Small intestine (tissue), 16 donors: ENCODE measurements at places on chromosomes 3 and 15.

DNA sequence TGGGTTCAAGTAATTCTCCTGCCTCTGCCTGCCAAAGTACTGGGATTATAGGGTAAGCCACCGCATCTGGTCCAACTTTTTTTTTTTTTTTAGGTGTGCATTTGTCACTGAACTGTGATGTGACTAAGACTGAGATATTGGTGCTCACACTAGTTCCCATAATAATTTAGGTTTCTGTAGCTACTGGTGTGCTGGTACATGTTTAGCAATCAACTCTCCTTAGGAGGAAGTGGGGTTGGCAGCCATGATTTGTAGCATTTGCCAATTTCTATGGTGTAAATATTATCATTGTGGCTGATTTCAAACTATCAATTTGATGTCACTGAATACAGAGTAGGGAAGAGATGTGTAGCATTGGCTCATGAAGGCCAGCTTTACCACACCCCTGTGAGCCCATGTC lies 372.7 kb downstream of the EDEM1 start:
- DNase-seq: no peak

DNA sequence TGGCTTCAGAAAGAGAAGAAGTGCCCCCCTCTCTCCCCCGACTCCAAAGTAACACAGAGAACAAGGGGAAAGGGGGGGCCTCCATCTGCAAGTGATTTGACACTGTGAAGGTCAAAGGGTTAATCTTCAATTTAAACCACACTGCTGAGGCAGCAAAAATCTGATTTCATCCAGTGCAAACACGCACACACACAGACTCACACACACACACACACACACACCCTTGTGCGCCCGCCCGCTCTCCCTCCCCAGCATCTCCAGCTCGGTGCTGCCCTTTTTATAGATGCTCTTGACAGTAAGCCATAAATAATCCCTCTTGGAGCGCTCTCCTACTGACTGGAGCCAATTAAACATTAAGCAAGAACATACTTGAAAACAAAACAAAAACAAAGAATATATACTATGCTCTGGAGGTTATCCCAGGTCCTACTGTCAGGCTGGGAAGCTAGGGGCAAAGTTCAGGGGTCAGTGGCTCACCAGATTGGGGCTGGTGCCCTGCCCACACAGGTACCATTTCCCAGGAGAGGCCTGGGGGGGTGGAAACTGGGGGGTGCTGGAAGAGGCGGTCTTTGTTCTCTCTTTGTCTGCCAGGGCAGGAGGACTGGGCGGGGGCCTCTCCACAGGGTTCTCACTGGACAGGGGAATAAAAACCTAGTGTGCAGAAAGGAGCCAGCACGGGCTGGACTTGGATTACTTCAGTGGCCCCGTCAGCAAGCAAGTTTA lies 16.3 kb downstream of the BMF start:
- DNase-seq: peak; percentile 87

- DNase-seq: no peak
Measured at GRCh38 chr3:169286992-169287391, 376.5 kb downstream of the MECOM start.

GRCh38 chr15:78396976-78397375 lies 41.0 kb upstream of the IREB2 start:
- peak; percentile 80 for DNase-seq

GRCh38 chr15:96494505-96494904 lies 164.0 kb downstream of the NR2F2 start:
- no peak for DNase-seq

DNA sequence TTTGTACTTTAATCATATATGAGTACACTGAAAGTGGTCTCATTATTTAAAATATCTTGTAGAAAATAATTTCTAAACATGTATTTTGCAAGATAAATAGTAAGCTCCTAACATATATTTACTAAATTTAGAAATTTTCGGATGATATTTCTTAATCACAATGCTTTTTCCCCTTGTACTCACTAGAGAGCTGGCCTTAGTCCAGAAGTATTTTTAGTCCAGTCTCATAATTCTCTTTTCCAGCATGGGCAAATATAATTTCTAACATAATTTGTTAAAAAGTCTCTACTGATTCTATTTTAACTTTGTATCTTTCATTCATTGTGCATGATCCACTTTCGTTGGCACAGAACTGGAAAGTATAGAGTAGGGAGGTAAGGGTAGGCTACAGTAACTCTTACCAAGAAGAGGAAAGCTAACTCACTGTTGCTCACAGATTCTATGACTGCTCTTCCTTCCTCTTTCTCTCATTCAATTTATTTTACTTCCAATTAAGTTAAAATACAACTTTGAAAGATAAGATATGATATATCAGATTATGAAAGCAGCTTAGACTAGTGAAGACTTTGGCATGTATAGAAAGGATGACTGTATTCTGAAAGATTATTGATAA lies 39.3 kb downstream of the FGF7 start:
- DNase-seq: no peak

DNA sequence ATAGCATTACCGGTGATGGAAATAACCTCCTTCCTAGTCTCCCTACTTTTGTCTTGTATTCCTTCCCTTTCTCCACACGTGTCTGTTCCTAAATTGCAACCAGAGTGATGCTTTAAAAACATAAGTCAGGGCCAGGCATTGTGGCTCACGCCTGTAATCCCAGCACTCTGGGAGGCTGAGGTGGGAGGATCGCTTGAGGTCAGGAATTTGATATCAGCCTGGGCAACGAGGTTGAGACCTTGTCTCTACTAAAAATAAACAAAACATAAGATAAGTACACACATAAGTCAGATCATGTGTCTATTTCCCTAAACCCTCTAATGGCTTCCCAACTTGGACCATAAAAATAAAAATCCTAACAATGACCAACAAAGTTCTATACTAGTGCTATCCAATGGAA lies 18.4 kb downstream of the ARMC8 start:
- no peak for DNase-seq

- no peak for DNase-seq
Measured at GRCh38 chr3:193812791-193813500, 219.9 kb downstream of the OPA1 start.

- peak; percentile 87 for DNase-seq
Measured at GRCh38 chr15:45162771-45163507, 24.8 kb downstream of the SHF start.

DNA sequence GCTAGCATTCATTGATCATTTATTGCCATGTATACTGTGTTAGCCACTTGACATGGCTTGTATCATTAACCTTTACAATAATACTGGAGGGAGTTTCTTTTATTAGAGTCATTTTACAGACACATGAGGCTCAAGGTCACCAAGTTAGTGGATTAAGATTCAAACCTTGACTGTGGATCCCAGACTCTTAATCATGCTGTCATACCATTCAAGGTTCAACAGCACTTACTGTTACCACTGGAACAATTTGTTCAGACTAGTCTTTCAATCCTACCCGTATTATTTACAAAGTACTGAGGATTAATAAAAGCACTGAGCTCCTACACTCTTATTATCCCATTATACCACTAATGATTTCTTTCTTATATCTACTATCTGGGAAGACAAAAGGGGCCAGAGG lies 1.2 kb downstream of the COX17 start:
- DNase-seq: peak; percentile 59

- DNase-seq: no peak
Measured at GRCh38 chr15:50225938-50226337, 39.6 kb downstream of the HDC start.

DNA sequence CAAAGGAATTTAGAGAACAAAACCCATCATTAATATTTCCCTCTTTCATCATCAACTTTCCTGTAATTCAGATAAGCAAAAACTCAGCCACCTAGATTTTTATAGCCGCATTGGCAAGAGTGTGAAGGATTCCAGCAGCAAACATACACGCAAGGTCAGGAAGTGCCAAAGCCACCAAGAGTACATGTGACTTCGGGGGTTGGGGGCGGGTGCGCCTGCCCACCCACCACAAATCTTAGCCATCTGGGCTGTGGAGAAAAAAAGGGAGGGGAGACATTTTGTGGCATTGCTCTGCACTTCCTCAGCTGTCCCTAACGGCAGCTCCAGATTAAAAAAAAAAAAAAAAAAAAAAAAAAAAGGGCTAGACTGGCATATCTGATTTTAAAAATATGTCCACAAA lies 148.4 kb downstream of the TNIK start:
- DNase-seq: no peak

DNA sequence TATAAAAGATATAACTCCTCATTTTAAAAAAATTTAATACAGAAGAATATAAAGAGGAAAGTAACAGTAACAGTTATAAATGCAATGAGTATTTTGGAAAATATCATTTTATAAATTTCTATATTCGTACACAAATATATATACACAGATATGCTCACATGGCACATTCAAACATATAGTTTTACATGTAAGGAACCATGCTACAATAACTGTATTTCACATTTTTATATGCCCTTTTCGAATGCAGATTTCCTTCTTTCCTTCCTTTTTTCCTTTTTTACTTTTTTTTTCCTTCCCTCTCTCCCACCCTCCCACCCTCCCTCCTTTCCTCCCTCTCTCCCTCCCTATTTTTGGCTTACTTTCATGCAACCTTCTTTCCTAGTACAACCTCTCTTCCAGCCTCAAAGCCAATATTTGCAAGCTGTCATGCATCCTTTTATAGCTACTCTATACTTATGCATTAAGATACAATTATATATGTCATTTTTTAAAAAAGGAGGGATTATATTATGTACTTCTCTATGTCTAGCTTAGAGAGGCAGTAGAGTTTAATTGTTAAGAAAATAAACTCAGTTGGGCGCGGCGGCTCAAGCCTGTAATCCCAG lies 830.5 kb downstream of the IGSF11 start:
- DNase-seq: no peak

DNA sequence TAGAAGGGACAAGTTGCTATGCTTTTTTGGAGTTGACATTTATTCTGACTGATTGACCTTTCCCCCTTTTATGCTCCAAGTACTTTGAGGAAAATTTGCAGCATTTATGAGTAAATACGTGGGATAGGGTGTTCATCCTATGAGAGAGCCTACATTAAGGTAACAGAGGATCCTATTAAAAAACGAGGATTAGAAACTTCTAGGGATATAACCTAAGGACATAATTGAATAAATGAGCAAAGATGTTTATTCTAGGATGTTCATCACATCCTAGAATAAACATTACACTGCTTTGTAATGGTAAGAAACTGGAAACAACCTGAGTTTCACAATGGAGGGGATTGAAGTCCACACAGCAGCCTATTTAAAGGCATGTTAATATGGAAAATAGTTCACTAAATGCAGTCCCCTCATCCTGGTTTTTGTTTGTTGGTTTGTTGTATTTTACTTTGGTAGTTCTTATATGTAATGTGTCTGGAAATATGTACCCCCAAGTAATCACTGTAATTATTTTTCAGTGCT lies 23.9 kb upstream of the CLEC3B start:
- no peak for DNase-seq

DNA sequence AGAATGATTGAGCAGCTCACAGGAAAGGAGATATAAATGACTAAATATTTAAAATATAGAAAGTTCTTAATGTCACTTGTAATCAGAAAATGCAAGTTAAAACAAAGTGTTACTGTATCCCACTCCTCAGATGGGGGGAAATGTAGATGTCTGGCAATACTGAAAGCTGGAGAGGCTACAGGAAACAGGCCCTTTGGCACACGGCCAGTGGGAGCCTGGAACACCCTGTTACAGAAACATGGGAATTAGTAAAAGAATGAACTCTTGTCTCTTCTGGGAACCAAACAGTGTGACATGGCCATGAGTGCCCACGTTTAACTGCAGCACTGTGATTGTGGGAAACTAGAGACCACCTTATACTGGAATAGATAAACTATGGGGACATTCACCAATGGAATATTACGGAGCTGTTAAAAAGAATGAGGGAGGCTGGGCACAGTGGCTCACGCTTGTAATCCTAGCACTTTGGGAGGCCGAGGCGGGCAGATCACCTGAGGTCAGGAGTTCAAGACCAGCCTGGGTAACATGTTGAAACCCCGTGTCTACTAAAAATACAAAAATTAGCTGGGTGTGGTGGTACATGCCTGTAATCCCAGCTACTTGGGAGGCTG lies 50.2 kb downstream of the CDCP1 start:
- DNase-seq: no peak

DNA sequence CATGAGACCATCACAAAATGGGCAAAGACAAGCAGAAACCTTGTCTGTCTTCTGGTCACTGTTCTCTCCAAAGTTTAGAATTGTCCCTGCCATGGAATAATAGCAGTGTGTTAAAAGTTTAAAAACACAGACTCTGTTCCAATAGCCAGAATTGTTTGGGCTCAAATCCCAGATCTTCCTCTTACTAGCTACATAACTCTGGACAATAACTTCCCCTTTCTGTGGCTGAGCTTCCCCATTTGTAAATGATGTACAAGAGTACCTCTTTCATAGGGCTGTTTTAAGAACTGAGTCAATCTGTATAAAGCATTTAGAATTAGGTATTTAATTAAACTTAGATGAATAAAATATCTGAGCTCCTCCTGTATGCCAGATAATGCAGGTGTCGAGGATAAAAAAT lies 623.0 kb downstream of the NTRK3 start:
- no peak for DNase-seq

DNA sequence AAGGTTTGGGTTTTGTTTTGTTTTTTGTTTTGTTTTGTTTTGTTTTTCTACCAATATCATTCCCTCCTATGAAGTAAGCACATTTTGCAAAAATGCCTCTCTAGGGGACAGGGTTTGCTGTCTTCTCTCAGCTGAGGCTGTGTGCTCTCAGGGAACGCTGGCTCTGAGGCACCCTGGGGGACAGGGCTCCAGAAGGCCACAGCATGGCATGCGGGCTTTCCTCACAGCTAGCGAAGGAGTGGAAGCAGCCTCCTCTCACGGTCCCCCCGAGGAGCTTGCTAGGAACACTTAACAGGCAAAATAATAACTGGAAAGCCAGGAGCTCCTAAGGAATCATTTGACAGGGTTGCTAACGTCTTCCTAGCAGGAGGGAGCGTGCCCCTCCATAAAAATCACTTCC lies 227.7 kb upstream of the ST8SIA2 start:
- DNase-seq: no peak

DNA sequence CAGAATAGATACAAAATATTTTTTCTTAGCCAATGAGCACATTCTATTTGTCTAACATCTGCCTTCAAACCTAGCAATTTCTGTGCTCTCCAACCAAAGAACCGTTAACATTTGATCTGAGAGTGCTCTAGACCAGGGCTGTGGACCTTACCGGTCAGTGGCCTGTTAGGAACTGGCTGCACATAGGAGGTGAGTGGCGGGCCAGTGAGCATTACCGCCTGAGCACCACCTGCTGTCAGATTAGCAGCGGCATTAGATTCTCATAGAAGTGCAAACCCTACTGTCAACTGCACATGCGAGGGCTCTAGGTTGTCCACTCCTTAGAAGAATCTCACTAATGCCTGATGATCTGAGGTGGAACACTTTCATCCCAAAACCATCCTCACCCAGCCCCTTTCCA lies 131.7 kb downstream of the CADM2 start:
- DNase-seq: no peak
